ENCODE measurements at places on chromosomes 7 and 10.

DNA sequence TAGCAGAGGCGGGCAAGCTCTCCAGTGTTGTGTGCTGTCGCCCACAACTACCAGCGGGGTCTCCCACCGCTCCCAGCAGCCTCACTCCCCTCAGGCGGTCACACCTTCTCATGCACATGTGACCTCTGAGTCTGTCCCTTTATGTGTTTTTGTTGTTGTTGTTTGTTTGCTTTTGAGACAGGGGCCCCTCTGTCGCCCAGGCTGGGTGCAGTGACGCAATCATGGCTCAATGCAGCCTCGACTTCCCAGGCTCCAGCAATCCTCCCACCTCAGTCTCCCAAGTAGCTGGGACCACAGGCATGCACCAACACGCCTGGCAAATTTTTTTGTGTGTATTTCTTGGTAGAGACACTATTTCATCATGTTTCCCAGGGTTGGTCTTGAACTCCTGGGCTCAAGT is 1.5 kb downstream of the CPSF4 start:
- DNase-seq, result no peak

- DNase-seq, result no peak
Observed at GRCh38 chr10:128697437-128697836, 571.2 kb upstream of the MKI67 start.

GRCh38 chr7:7858559-7858958 is 110.0 kb upstream of the GLCCI1 start:
- no peak for DNase-seq

DNA sequence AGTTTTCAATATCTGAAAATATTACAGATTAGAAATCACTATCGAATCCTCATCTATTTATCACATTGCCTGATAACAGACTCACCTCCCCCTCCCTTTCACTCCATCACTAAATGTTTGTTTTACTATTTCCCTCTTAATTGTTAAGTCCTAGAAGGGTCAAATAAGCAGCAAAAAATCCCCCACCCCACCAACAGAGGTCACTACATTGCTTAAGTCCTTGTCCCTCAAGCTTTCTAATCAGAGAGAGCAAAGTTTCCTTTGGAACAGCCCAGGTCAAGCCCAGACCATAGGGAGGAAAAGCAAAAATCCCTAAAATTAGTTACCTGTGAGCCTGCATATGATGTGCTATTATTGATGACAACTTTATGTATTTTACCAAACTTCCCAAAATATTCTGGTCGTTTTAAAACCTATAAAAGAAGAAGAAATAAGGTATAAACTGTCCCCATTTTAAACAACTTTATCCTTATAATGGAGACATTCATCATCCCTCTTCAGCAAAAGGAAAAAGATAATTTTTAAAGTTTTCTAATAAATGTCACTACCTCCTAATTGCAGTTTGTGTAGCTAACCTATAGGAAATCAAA is 95.0 kb downstream of the CNOT4 start:
- peak; percentile 10 for DNase-seq

GRCh38 chr10:29304264-29304994 is 15.6 kb downstream of the LYZL1 start:
- peak; percentile 39 for DNase-seq

DNA sequence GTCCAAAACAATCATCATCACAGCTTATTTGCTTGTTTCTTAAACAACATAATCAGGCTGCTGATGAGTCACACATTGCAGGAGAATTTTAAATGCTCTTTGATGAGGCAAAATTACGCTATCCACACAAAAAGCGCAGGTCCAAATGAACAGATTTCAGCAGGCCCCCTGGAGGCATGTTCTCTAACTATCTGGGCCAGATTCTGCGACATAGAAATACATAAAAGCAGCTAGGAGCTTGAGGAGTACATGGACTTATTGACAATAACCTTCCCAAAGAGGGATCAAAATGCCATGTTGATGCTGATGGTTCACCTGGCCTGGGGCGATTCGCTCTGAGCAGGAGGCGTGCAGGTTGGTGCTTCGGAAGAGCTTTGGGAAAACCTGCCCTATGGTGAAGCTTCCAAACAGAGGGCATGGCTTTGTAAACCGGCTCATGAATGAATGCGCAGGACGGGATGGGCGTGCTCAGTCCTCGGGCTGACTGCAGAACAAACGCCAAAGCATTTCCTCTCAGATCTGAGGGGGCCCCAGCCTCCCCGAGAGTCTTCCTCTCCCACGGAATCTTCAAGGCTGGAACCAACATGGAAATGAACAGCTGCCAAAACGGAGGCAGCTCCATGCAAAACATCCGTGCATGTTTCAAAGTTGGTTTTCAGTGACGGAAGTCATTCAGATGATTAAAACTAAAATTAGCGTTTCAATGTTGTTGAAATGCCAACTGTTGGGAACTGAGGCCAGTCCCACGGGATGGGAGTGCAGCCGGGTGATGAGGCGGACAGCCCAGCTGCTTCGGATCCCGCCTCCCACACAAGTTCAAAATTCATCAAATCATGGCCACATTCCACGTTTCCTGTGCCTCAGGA is 179.6 kb downstream of the TCERG1L start:
- no peak for DNase-seq

DNA sequence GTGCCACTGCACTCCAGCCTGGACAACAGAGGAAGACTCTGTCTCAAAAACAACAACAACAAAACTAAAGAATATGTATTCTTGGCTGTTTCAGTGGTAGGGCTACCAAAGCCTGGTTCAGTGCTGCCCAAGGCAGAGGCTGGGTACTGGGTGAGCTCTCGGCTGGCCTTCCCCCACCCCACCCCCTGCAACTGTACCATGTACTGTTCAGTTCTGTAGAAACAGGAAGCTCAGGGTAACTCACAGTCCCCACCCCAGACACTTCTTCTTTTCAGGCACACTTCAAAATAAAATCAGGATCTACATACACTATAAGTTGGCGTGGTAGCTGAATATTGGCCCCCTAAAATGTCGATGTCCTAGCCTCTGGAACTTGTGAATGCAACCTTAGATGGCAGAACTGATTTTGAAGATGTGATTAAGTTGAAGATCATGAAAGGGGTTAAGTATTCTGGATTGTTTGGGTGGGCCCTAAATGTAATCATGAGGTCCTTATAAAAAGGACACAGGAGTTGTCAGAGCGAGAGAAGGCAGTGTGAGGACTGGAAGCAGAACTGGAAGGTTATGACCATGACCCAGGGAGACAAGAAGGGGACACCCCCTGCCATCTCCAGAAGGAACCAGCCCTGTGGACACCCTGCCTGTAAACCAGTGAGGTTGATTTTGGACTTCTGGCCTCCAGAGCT is 31.2 kb downstream of the TBXAS1 start:
- no peak for DNase-seq

DNA sequence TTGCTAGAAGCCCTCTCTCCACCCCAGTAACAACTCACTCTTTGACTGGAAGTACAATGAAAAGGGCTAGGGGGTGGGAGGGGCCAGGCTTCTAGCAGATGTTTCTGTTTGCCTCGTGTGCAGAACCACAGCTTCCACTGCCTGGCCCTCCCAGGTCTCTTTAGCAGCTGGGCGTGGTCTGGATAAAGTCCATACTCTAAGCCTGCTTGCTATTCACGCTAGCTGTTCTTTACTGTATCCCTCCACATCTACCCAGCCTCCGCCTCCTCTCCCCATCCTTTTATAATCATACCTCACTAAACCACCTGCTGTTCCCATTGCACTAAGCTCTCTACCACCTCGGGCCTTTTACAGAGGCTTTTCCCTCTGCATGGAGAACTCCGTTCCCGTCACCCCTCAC is 288.8 kb downstream of the CAMK1D start:
- DNase-seq, result peak; percentile 29

GRCh38 chr7:74373536-74373935 is 80.2 kb upstream of the GTF2IRD1 start:
- DNase-seq, result no peak

DNA sequence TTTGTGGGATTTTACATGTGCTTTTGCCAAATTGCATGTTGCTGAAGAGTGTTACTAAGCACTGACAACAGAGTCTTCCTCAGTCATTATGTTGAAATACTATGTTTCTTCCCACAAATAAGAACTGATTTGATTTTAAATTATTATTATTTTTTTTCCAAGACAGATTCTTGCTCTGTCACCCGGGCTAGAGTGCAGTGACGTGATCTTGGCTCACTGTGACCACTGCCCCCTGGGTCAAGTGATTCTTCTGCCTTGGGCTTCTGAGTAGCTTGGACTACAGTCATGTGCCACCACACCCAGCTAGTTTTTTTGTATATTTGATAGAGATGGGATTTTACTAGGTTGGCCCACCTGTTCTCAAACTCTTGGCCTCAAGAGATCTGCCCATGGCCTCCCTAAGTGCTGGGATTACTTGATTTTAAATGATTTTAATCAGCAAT is 42.3 kb downstream of the MINPP1 start:
- DNase-seq, result no peak

DNA sequence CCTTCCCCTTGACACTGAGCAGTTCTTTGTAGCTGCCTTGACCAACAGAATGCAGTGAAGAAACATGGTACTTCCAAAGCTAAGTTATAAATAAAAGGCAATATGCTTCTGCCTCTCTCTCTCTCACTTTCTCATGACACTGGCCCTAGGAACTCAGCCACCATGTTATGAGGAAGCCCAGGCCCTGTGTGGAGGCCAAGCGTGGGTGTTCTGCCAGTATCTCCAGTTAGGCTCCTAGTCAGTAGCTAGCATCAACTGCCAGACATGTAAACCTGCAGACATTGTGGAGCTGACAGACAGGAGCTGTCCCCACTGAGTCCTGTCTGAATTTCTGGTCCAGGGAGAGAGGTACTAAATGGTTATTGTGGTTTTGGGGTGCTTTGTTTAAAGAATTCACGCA is 45.2 kb downstream of the TMEM209 start:
- no peak for DNase-seq

DNA sequence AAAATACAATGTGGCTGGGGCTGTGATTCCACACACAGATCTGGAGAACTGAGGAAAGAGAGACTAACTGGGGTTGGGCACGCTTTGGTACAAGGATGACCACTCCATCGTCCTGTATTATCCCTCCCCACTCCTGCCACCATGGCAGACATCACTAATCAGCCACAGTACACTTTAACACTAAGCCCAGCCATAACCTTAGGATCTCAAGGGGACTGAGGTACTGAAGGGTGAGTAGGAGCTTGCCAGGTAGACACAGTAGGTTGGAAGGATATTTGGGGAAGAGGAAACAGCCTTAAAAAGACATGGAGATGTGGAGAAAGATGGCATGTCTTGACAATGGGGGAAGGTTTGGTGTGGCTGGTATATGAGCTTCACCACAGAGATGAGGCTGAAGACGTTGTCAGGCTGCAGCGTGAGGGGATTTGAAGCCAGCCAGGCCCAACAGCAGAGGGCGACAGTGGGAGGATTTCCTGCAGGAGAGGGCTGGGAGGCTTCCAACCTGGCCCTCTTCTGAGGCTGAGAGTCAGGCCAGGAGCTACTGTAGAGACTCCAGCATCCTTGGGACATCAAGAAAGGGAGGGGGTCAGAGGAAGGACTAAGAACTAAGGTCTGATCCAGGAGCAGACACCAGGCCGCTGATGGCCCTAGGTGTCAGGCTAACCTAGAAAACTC is 58.6 kb upstream of the COL13A1 start:
- no peak for DNase-seq

DNA sequence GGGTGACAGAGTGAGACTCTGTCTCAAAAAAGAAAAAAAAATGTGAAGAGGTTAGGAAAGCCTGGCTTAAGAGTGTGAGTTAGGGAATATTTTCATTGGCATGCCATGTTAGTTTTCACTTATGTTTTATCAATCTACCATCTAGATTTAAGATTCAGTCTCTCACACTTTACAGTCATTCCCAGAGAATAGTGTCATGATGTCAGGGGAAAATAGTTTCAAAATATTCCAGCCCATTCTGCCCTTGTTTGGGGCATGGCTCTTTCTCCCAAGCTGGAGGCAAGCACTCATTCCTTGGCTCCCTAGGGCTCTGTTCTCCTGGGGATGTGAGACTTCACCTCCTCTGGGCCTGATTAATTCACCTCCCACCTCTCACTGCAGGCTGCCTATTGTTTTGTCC is 331.5 kb downstream of the CXCL12 start:
- no peak for DNase-seq

GRCh38 chr10:127174866-127175265 is 21.5 kb downstream of the INSYN2A start:
- no peak for DNase-seq

GRCh38 chr10:5460468-5461202 is 38.7 kb downstream of the CALML5 start:
- DNase-seq, result no peak

DNA sequence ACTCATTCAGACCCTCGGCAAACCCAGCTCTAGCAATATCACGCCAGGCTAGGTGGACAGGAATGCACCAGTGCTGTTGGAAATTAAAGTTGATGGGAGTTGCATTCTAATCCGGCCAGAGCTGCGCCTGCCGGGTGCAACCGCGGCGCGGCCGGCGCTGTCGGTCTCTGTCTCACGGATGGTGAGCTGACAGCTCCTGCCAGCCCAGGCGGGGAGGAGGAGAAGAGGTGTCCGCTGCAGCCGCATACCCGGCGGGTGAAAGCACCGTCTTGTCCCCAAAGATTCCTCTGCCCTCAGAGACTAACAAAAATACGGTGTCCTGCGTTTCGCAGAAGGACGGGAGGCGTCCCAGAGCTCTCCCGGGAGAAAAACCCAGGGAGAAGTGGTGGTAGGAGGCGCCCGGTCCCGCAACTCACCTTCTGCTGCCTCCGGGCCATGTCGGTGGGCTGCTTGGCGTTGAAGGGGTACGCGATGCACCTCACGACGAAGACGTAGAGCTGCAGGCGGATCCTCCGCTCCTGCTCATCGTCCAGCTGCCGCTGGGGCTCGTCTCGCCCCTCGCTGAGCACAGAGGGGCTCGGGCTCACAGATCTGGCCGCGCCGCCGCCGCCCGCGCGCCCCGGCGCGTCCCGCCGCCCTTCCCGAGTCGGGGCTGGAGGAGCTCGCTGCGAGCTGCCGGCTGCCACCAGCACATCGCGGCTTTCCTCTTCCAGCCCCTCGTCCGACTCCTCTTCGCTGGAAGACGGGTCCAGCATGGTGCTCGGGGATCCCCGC is 490 bp downstream of the CADPS2 start:
- DNase-seq, result no peak

GRCh38 chr7:27165089-27165995 is at the start of gene HOXA9:
TSS of gene HOXA9 (minus strand) at chr7:27165537. CDS start at chr7:27165457, 80 bp downstream.
- peak; percentile 96 for DNase-seq
